ENCODE measurements at places on chromosomes 4 and X.

GRCh38 chrX:121008920-121009319 lies 23.4 kb upstream of the CT47A1 start:
- no peak for DNase-seq

GRCh38 chr4:100929758-100930157 lies 411.9 kb upstream of the EMCN start:
- DNase-seq, result no peak

GRCh38 chr4:25068386-25068785 lies 37.6 kb upstream of the LGI2 start:
- DNase-seq, result no peak

GRCh38 chr4:87073199-87074120 lies 138.6 kb downstream of the AFF1 start:
- DNase-seq, result peak; percentile 35

GRCh38 chrX:134721766-134722532 lies 63.7 kb upstream of the PLAC1 start:
- no peak for DNase-seq

- no peak for DNase-seq
Observed at GRCh38 chr4:27490315-27490714, 629.7 kb downstream of the STIM2 start.

- DNase-seq, result no peak
Observed at GRCh38 chrX:26918631-26919030, 544.5 kb downstream of the PPP4R3C start.

GRCh38 chr4:112994732-112995464 lies 54.6 kb upstream of the ANK2 start:
- DNase-seq, result no peak

GRCh38 chrX:40171513-40172400 lies 74.0 kb upstream of the BCOR start:
- no peak for DNase-seq

DNA sequence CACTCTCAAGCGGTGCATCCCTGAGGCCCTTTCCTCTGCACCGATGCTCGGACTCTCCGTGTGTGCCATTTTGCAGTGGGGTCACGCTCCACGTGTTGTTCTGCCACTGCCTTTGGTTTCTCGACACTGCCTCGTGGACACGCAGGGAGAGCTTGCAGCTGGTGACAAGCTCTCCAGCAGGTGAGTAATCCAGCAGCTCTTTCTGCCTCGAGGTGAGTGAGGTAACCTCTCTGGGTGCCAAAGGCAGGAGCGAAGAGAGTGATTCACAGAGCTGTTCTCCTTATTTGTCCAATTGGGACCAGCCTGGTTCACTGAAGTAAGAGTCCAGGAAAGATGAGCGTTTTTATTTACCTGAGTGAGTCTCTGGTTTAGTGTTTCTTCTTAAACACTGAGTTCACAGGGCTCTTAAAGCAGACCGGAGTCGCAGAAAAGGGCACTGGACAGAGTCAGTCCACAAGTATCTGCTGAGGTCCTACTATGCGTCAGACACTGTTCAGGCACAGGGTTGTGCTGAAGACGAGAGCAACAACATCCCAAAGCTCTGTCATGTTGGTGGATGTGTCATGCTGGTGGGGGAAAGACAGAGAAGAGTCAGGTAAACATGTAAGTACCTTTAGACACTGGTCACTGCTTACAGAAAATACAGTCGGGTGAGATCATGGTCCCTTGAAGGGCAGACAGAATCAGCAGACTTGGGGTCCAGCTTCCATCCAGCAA lies 61.8 kb downstream of the FHDC1 start:
- no peak for DNase-seq

DNA sequence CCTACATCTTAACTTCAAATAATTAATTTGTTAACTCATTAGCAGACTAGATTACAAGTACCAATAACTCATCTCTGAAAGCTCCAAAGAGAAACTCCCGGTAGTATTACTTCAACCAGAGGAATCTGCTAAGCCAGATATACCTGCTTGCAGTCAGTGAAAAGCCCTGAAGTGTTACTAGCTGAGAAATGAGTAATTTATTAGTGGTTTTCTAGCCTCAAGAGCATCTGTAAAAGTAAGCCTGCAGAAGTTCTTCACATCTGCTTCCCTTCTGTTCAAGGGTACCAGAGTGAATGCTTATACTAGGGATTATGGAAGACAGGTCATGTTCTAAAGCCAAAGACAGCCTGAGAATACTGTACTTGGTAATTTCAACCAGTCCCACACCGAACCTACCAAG lies 34.7 kb downstream of the IRS4 start:
- no peak for DNase-seq
